ENCODE measurements at places on chromosomes 2 and 18.
A peak's percentile ranks its signal among the peaks of the same experiment; 100 is the strongest.

- no peak for DNase-seq
Observed at GRCh38 chr2:18445433-18446320, 114.8 kb downstream of the RDH14 start.

GRCh38 chr18:61699397-61700110, 193.3 kb downstream of the RNF152 start:
- no peak for DNase-seq

DNA sequence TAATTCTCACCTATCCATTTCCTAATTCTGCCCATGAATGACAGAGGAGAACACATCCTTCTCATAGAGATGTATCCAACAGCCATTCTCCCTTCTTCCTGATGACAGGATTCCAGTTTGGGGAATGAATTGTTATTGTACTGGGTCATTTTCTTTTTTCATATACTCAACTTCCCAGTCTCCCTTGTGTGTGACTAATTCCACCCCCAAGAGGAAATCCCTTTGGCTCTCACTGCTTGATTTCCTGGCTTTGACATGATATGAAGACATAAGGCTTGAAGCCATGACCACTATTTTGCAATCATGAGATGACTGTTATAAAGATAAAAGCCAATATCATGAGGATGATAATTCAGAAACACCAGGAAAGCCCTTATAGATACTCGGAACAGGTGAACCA, 384.7 kb upstream of the ACVR2A start:
- DNase-seq: no peak

GRCh38 chr18:318791-319291, 51.0 kb upstream of the THOC1 start:
- DNase-seq: no peak

- no peak for DNase-seq
Observed at GRCh38 chr2:3420076-3420768, 40.7 kb downstream of the TRAPPC12 start.

DNA sequence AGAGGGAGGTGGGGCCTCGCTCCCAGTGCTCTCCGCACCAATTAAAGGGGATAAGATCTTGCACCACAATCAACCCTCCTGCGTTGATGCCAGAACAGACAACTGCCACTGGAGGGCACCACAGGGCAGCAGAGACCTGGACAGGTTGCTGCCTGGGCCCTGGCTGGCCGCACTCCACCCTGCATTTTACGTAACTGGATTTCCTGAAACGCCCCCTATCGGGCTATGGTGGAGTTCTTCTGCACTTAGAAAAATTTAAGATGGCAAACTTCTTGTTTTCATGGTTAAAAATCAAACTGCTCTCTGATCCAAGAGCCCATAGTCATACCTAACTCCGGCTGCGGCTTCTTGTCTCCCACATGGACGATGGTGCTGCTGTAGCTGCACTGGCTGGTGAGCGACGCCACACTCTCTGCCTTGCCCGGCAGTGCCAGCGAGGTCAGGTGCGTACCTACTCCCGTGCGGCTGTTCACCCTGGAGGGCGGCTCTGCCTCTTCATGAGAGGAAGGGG, 16.8 kb upstream of the HES6 start:
- peak; percentile 78 for DNase-seq

- DNase-seq: no peak
Observed at GRCh38 chr2:199818026-199818425, 33.0 kb downstream of the FTCDNL1 start.

All from CD4-positive, alpha-beta T cell treated with Interleukin-17A for 4 hours (primary cell).